ENCODE measurements at places on chromosomes 1 and 21.

GRCh38 chr1:198287916-198288315 lies 131.1 kb downstream of the NEK7 start:
- DNase-seq = no peak

DNA sequence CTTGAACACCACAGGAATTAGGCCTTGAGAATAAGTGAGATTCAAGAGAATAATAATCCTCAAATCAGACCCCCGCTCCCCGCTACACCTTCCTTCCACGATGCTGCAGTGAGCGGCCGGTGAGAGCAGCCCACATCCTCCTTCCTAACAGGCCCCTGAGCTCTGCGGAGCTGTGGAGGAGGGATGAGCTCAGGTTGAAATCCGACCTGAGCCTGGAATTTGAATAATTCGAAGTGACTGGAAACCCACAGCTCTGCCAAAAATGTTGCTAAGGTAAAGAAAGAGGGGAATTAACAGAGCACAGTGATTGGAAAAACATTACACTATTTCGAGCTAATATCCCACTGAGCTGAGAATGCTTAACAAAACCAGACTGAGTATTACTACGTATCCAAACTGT lies 90.0 kb downstream of the URB2 start:
- DNase-seq = no peak

GRCh38 chr1:171909711-171910110 lies 68.4 kb downstream of the DNM3 start:
- no peak for DNase-seq

GRCh38 chr1:169263059-169263458 lies 104.5 kb downstream of the NME7 start:
- DNase-seq = no peak

DNA sequence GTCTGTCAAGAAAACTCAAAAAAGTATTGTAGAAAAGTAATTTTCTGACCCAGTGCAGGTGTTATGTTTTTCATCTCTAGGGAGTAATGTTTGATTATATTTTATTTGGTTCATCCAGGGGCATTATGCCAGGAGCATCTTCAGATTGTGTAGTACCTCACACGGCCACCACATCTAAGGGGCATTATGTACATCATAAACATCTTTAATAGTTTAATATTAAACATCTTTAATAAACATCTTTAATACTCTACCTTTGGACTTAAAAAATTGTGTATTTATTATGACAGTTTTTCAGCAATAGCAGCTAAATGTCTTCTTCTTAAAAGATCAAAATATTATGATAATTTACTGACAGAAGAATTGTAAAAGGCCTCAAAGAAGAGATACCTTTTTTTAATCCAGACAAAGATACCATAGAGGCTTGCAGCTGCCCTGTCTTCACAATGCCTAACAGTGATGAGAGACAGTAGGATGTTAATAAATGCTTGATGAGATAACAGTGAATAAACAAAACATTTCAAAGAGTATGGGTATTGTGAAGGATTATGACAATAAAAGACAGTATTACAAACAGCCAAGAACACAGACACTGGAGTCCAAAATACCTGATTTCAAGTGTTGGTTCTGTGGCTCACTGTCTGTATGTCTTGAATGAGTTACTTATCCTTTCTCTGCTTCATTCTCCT lies 240.9 kb upstream of the ADGRL2 start:
- DNase-seq = no peak

DNA sequence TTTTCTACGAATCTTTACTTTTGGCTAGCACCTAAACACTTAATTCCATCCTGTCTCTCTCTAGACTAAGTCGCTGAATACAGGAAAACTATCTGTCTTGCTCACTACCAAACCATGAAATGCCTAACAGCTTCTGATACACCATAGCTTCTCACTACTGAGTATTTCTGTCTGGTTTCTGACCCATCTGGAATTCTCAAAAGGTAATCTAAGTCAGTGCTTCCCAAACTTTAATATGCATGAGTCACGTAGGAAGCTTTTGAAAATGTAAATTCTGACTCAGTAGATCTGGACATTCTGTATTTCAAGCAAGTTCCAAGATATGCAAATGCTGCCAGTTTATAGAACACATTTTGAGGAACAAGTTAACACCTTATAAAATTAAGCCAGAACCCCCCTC lies 9.2 kb upstream of the OVGP1 start:
- DNase-seq = no peak

GRCh38 chr1:9442278-9442846 lies 96.9 kb upstream of the SLC25A33 start:
- DNase-seq = no peak

- no peak for DNase-seq
Observed at GRCh38 chr1:212565571-212566305, 42.8 kb upstream of the ATF3 start.

- no peak for DNase-seq
Observed at GRCh38 chr1:227577500-227577899, 14.1 kb downstream of the ZNF678 start.
